Psoas muscle (tissue), 8 donors: ENCODE measurements at places on chromosomes 3 and 15. TPM values are rescaled to one million over a fixed set of nuclear protein-coding genes. Genes with fewer than 3 reads are reported as not detected.

GRCh38 chr15:57637846-57638245 is 46.1 kb downstream of the MYZAP start:
- no peak for DNase-seq

GRCh38 chr3:113314923-113315322 is 103.6 kb downstream of the BOC start:
- no peak for DNase-seq

- no peak for DNase-seq
Observed at GRCh38 chr3:187327845-187328244, 36.3 kb upstream of the MASP1 start.

GRCh38 chr3:126980266-126980811 is 2.6 kb upstream of the PLXNA1 start:
- DNase-seq, result no peak

DNA sequence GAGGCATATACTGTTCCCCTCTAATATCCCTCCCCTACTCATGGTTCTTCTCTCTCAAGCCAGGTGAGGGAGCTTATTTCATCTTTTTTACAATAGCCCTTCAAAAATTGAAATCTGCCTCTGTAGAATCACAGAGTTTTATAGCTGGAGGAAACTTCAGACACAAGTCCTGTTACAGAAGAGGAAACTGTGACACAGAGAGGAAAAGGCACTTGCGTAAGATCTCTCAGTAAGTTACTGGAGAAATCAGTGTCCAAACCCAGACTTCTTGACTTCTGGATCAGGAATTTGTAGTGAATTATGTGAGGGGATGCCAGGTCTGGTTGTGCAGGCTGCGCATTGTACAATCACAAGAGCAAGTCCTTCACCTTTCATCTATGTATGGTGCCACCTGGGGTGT is 4.6 kb downstream of the FGD5 start:
- DNase-seq, result no peak

DNA sequence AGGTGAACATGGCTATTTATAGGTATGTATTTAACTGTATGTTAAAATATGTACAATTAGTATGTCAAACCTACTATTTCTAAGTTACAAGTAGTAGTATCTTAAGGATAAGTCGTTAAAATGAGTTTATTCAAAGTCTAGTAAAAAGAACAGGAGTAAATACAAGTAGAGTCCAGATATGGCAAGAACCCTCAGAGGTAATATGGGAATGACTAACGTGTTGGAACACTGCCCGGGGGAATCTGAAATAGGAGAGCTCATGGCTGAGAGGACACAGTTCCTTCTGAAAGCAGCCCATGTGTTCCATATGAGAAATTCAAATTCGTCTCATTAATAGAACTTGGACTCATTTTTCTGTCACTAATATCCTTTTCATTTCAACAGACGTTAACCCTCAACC is 158.8 kb downstream of the CLSTN2 start:
- DNase-seq, result peak; percentile 58

DNA sequence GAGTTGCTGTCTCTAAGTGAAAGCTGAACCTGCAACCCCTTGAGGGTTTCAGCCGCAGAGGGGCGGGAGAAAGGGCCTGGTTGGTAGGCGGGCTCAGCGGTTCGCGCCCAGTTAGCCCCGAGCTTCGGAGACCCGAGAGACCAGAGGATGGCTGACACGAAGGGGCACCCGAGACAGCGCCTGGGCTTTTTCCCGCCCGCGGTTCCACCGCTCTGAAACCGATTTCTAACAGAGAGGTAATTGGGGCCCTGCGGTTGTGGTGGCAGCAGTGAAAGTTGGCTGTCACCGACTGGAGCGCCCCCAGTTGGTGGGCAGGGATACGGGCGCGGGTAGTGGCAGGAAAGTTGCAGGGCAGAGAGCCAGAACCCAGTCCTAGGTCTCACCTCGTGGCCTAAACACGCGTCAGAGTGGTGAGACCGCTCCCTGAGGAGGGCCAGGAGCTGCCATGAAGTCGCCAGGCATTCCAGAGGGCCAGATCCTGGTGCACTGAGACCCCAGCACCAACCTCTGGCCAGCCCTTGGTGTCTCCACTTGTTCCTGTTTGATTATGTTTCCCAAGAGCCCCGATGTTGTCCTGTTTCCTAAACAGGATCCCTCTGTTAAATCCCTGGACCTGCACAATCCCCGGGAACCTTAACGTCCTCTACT is 625 bp upstream of the ELL3 start:
- peak; percentile 87 for DNase-seq

- DNase-seq, result no peak
Observed at GRCh38 chr15:83112233-83112955, 4.9 kb downstream of the TM6SF1 start.

DNA sequence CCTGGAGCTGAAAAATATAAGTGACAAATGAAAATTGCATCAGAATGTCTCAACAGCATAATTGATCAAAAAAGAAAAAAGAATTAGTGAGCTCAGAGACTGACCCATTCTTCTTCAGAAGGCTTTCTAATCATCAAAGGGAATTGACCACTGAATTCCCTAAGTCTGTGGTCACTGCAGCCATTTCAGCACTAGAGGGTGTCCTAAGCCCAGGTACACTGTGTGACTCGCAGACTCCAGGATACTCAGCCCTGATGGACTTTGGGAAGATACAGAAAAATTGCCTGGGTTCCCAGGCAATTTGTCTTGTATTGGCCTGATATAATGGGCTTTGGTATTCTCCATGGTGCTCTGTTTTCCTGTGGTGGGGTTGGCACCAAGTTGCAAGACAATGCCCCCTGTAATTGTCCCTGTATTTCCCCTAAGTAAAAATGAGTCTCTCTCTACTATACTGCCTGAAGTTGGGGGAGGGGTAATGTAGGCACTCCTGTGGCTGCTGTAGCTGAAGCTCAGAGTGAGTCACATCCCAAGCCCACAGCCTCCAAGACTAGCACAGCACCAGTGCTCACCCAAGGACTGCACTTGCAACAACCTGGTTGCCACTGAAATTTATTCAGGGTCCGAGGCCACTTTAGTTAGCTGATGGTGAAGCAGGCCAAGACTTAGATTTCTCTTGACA is 256.0 kb upstream of the STAC start:
- DNase-seq, result no peak

DNA sequence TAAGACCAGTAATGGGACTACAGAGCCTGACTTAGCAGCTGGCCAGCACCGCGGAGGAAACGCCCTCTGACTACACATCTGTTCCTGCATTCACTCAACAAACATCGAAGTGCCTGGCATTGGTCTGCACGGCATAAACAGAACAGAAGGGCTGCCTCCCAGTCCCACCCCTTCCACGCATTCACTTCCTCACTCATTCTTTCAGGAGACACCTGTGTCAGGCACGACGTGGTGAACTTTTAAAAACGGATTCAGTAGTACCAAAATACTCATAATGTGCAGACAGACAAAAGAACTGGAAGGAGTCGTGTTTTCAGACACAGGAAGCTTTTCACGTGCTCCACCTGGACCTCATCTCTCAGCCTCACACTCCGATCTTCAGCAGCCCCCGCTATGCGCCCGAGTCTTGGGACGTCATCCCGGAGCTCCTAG is 123.3 kb downstream of the XXYLT1 start:
- peak; percentile 41 for DNase-seq

- DNase-seq, result no peak
Observed at GRCh38 chr3:176521531-176522175, 675.6 kb downstream of the TBL1XR1 start.

DNA sequence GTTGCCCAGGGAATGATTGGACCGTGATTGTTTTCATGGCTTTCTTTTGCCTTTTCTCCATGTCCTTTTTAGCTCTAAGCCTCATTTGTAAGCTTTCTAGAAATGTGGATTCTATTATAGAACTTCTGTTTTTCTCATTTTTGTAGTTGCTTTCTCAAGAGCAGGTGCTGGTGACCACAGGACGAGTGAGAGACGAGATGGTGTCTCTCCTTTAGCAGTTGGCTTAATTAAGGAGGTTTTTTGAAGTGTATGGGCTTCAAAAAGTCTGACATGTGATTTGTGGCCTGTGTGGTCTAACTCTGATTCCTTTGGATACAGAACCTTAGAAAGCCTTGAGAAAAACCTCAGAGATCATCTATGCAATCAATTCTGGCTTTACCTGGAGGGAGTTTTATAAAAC is 292.8 kb downstream of the LPP start:
- DNase-seq, result no peak

- no peak for DNase-seq
Observed at GRCh38 chr3:51519848-51520247, 18.7 kb upstream of the RAD54L2 start.

- no peak for DNase-seq
Observed at GRCh38 chr3:143441516-143442171, 322.1 kb downstream of the CHST2 start.

DNA sequence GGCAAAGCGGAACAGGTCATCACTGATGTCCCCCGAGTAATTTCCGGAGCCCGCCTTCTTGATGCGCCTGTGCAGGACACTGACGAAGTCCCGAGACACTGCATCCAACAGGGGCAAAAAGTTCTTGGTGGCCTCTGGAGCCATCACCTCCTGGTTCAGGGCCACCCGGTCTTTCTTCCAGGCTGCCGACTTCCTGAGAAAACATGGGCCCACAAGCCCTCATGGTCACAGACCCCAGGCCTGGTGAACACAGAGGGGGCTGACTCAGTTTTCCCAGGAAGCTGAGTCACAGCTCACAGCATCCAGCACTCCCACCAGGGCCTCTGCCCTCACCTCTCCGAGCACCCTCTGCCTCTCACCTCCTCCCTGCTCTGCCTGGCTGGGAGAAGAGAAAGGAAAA is 22.4 kb downstream of the CYP11A1 start:
- no peak for DNase-seq

- DNase-seq, result no peak
Observed at GRCh38 chr3:23595851-23596250, 209.9 kb upstream of the UBE2E1 start.

GRCh38 chr3:184380185-184380626 is 352 bp downstream of the CHRD start:
- DNase-seq, result peak; percentile 79

DNA sequence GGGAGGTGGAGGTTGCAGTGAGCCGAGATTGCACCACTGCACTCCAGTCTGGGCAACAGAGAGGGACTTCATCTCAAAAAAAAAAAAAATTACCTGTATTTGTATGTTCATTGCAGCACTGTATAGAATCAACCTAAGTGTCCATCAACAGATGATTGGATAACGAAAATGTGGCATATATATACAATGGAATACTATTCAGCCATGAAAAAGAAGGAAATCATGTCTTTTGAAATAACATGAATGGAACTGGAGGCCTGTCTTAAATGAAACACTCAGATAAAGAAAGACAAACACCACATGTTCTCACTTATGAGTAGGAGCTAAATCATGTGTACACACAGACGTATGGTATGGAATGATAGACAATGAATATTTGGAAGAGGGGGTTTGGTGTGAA is 59.4 kb upstream of the MEF2A start:
- DNase-seq, result no peak

DNA sequence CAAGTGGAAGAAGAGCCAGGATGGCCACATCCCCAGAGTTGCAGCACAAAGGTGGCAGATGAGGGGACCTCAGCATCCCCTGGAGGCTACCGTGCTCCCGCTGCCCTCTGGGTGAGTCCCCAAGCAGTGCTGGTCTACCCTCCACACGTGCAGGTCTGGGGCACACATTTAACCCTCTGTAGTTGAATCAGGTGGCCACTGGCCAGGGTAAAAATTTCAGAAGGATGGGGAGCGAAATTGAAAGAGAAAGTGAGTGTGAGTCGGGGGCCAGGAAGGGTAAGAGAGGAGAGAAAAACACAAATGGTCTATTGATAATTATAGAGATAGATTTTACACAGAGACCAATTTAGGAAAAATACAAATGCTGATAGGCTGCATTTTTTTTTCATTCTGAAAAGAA is 139.5 kb upstream of the EIF1B start:
- DNase-seq, result no peak

- DNase-seq, result no peak
Observed at GRCh38 chr3:43794776-43795175, 104.0 kb downstream of the ABHD5 start.

DNA sequence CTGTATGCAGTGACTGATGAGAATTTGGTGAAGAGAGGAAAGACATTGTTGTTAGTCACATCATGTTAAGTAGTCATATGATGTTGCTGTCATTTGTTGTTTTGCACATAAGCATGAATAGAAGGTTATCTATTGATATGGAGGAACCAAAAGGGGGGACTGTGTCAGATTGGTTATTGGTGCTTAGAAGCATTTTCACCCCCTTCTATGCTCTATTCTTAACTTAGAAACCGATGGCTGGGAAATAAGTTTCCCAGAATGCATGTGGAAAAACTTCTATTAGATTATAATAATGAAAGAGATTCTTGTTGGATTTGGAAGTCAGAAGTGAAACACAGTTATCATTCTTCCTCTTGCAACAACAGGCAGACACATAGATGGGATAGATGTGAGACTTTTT is 33.2 kb upstream of the CADM2 start:
- no peak for DNase-seq

DNA sequence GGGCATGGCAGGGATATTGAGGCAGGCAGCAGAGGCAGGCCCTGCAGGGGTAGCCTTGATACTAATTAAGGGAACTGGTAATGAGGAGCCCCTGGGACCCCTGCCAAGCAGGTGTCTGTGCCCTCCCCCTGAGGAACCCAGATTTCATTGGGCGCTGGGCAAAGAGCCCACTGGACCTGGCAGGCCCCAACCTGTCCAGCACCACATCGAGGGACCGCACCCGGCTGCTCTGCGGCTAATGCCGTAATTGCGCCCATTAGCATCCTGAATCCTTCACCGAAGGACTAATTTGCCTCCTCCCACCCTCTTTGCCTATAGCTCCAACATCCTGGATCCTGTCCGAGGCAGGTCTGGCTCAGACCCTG is 13.7 kb upstream of the SEMA3B start:
- DNase-seq, result no peak

GRCh38 chr15:40085266-40085665 is 23.4 kb downstream of the BMF start:
- no peak for DNase-seq

DNA sequence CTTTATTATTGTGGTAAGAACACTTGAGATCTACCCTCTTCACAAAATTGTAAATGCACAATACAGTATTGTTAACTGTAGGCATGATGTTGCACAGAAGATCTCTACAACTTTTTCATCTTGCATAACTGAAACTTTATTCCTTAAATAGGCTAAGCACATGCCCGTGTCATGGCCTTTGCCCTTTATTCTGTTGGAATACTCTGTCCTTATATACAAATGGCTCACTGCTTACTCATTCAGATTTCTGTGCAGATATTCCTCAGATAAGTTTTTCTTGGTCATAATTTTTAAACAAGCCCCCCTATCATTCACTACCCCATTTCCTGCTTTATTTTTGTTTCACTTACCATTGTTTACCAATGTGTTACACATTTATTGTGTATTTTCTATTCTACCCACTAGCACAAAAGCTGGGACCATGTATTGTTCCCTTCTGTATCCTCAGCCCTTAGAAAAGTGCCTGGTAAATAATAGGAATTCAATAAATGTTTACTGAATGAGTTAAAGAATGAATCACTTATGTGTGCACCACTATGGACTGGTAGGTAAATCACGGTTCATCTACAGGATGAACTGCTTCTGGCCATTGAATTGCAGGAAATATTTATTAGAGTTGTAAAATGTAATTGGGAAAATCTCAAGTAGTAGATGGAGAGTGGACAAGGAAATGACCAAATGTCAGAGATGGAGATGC is 151.0 kb downstream of the CPNE4 start:
- DNase-seq, result no peak

Gene FAM81A
- 0.32 TPM for total RNA-seq

Gene GASK1A
- total RNA-seq, result 3.2 TPM

Gene TBC1D2B
- 8.8 TPM for total RNA-seq

Gene GOLGA8O
- total RNA-seq, result 0.48 TPM
